ENCODE measurements at places on chromosomes 3 and 15.

GRCh38 chr15:74543583-74543982 lies 2.6 kb downstream of the ARID3B start:
- peaks cover 85% of the 10 kb centered on the region for H3K4me1 ChIP-seq
- peaks cover 4% of the 10 kb centered on the region for H3K27me3 ChIP-seq
- H3K4me3 ChIP-seq, result peak overlapping the region; percentile 99
- H3K27ac ChIP-seq, result peak overlapping the region; percentile 21

DNA sequence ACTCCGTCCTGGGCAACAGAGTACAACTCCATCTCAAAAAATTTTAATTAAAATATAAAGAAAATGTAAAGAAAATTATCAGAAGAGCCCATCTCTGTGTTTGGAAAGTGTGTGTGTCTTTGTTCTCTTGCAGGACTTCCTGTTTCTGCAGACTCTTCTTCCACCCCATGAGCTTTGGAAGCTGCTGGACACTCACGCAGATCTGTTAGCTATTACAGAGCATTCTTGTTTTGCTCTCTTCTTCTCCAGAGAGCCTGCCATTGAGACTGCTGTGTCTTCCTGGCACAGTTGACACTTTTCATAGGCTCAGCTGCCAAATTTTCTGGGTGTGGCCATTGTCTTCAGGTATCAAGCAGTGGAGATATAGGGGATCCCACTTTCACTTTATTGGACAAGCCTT lies 6.0 kb upstream of the CCR8 start:
- H3K4me3 ChIP-seq, result no peak overlapping the region
- H3K36me3 ChIP-seq, result no peaks in the 10 kb centered on the region
- H3K27ac ChIP-seq, result no peak overlapping the region
- H3K27me3 ChIP-seq, result peaks cover 6% of the 10 kb centered on the region
- DNase-seq, result no peak

- H3K27me3 ChIP-seq, result peaks cover 25% of the 10 kb centered on the region
- peak overlapping the region; percentile 79 for H3K4me3 ChIP-seq
- no peaks in the 10 kb centered on the region for H3K36me3 ChIP-seq
- peak; percentile 56 for DNase-seq
- peaks cover 72% of the 10 kb centered on the region for H3K4me1 ChIP-seq
Observed at GRCh38 chr3:194204042-194204987, 68.4 kb downstream of the HES1 start.

GRCh38 chr3:98980915-98981596 lies 79.6 kb upstream of the DCBLD2 start:
- no peaks in the 10 kb centered on the region for H3K36me3 ChIP-seq
- H3K27ac ChIP-seq, result no peak overlapping the region
- H3K4me3 ChIP-seq, result no peak overlapping the region
- H3K4me1 ChIP-seq, result peaks cover 8% of the 10 kb centered on the region

DNA sequence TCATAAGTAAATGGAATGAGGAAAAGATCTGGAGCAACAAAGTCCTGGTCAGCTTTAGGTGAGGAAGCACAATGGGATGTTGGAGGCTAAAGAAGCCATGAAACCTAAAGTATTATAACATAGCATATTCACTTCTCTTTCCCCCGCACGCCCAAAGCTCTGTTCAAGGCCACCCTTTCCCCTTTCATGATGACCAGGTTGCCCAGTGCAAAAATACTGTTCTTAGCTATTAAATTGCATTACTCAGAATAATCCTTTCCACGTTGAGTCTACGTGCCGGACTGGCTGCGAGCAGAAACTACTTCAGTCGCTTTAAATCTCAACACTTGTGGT lies 589 bp upstream of the MAPKBP1 start:
- DNase-seq, result no peak
- peaks cover 5% of the 10 kb centered on the region for H3K27me3 ChIP-seq
- peak overlapping the region; percentile 93 for H3K27ac ChIP-seq
- peaks cover 51% of the 10 kb centered on the region for H3K4me1 ChIP-seq
- peaks cover 13% of the 10 kb centered on the region for H3K36me3 ChIP-seq
- H3K4me3 ChIP-seq, result peak overlapping the region; percentile 92

GRCh38 chr15:38461066-38461833 lies 7.3 kb downstream of the FAM98B start:
- no peak overlapping the region for H3K27ac ChIP-seq
- no peaks in the 10 kb centered on the region for H3K4me1 ChIP-seq
- no peaks in the 10 kb centered on the region for H3K27me3 ChIP-seq
- H3K4me3 ChIP-seq, result no peak overlapping the region
- no peak for DNase-seq

DNA sequence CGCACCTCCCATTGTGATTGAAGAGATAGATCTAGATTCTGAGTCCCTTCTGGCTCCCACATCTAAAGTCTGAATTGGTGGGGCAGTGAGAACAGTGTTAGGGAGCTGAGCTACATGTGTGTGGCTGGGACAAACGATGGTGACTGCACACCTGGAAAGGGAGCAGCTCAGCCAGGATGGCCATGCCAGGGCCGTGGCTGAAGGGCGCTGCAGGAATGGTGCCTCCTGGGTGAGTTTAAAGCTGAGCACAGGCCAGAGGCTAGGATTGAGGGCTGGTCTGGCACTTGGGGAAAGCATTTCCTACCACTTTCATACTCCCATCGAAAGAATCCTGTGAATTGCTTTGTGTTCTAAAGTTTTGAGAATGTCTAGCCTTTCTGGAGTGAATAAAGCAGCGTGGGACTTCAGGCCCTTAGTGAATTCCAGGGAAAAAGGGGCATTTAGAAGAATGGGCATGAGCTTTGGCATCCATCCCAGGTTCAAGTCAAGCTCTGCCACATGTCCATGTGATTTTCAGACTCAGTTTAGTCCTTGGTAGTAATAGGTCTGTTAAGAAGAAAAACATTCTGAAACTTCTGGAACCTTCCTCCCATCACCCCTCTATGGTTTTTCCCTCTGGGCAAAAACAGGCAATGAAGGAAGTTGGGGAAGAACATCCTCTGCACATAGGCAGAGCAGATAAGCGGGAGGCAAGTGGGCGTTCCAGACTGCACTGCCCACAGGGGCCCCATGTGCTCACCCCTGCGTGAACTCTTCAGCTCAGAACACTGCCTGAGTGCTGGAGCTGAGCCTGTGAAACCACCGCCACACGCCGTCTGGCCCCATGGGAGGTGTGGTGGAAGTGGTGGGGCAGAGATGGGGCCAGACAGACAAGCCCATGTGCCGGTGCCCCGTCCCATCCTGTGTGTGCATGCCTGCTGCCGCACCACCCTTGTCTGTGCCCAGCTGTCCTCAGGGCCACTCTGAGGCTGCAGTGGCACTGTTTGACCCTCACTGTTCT lies 12.9 kb upstream of the CPNE9 start:
- no peak overlapping the region for H3K4me3 ChIP-seq
- peaks cover 8% of the 10 kb centered on the region for H3K4me1 ChIP-seq
- no peaks in the 10 kb centered on the region for H3K27me3 ChIP-seq
- peak overlapping the region; percentile 87 for H3K27ac ChIP-seq
- no peak for DNase-seq

- no peak for DNase-seq
- peak overlapping the region; percentile 97 for H3K27ac ChIP-seq
- no peak overlapping the region for H3K4me3 ChIP-seq
- H3K27me3 ChIP-seq, result peaks cover 10% of the 10 kb centered on the region
Observed at GRCh38 chr3:177591379-177591778, 394.1 kb upstream of the TBL1XR1 start.

DNA sequence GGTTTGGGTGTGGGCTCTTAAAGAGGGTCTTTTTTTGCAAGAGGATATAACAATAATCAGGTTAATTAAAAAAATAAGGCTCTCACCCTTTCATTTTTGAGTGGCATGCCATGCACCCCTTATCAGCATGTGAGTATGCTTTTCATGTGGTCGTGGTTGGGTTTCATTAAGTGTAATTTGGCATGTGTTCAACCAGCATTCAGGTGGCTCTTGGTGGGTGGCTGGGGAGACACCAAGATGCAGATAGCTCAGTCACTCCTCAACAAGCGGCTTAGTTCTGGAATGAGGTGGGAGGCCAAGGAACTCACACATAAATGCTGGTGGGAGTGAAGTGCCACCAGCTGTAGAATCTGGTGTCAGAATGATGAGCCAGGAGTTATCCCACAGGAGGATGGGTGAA lies 66.8 kb downstream of the FLNB start:
- H3K27me3 ChIP-seq, result no peaks in the 10 kb centered on the region
- peaks cover 34% of the 10 kb centered on the region for H3K36me3 ChIP-seq
- H3K4me3 ChIP-seq, result no peak overlapping the region
- H3K4me1 ChIP-seq, result peaks cover 48% of the 10 kb centered on the region
- peak overlapping the region; percentile 1 for H3K27ac ChIP-seq

GRCh38 chr3:152121270-152121636 lies 147.5 kb upstream of the MBNL1 start:
- H3K36me3 ChIP-seq, result no peaks in the 10 kb centered on the region
- H3K4me1 ChIP-seq, result peaks cover 4% of the 10 kb centered on the region
- DNase-seq, result no peak
- H3K27ac ChIP-seq, result no peak overlapping the region
- no peak overlapping the region for H3K4me3 ChIP-seq
- H3K27me3 ChIP-seq, result peaks cover 4% of the 10 kb centered on the region
